ENCODE measurements at places on chromosomes 12 and 14.

DNA sequence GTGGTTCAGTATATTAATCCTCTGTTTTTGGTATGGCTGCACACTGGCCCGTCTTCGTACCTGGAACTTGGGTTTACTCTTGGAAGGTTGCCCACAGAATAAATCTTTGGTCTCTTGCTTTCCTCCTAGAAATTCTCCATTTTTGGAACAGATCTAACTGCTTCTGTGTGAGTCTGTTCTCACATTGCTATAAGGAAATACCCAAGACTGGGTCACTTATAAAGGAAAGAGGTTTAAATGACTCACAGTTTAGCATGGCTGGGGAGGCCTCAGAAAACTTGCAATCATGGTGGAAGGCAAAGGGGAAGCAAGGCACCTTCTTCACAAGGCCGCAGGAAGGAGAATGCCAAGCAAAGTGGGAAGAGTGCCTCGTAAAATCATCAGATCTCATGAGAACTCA is 407.8 kb upstream of the PDE3A start:
- no peak for DNase-seq

DNA sequence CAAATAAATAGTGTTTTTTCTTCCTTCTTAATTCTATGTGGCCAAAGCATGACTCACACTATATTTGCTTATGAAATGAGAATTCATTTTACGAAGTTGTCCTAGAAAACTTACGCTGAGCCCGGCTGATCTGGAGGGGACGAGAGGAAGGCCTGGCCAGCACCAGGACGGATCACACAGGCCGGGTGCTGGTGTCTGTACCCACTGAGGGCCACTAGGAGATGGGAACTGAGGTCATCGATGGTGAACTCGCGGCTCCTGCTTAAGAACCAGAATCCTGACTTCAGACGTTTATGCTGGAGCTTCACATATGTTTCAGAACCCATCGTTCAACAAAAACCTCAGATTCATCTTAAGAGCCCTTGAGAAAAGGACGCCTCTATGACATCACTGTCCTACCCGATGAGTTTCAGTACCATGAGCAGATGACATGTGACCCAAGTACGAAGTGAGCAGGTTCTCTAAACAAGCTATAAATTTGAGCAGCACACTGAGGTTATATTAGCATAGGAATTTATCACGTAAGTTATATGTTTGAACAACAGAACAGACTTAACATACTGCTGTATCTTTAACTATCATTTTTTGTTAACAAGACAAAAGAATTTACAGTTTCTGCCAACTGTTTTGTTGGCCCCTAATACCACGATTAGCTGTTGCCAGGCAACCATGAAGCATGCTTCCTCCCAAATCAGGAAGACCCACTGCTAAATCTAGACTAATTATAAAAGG is 111.9 kb downstream of the FOXN3 start:
- DNase-seq: no peak

DNA sequence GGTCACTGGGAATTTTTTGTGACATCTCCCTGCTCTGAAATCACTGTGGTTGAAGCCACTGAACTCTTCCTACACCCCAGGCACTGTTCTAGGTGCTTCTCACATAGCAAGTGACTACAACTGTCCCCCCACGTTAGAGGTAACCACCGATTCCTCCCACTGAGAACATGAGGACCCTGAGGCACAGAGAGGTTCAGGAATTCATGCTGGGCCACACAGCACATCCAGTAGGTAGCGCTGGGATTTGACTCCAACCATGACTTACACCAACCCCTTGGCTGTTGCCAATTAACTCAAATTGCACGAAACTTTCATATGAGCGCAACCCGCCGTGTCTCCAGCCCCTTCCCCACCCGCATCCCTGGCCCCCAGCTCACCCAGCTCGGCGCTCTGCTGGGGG is 105.2 kb downstream of the RFLNA start:
- DNase-seq: no peak

GRCh38 chr12:122672515-122672914 is 30.6 kb downstream of the HCAR2 start:
- DNase-seq: no peak

DNA sequence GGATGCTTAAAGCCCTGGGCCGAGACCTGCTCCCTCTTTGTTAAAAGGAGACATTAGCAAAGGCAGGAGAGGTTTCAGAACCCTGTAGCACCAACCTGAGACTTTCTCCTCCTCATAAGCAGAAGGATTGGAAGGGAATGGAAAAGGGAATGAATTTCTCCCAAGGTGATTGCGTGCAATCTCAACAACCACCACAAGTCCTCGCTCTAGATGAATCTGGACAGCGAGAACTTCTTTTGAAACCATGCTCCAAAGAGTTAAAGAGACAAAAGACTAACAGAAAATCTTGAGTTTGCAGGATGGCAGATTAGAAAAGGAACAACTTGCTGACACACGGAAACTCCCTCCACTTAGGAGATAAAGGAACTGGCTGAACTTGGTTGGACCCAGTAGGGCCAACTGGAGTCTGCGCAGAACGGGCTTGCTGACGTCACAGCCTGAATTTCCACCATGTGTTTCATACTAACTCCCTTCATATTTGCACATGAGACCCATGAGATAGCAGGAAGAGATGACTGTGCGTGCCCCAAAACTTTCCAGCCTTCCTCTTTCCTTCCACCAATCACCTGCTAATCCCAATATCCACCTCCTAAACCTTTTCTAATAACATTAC is 137.0 kb downstream of the PTPN11 start:
- no peak for DNase-seq

- DNase-seq: no peak
Observed at GRCh38 chr14:93055651-93056115, 60.0 kb downstream of the ITPK1 start.

DNA sequence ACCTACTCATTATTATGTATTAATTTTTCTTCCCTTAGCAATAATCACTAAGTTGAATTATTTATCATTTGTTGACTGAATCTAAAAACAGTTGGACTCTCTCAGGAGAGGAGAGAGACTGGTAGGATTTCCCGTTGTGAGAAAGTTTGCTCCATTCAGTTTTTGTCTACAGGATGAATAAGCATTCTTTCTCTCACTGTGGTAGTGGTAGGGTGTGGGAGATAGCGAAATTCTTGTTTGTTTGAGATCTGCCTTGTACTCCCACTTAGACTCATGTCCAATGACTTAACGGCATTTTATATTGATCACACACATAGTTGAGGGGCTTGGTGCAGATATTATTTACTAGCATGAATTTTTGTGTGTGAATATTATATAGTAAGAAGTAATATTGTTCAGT is 421.0 kb upstream of the PDE3A start:
- DNase-seq: no peak

- DNase-seq: no peak
Observed at GRCh38 chr14:75425446-75425845, 2.4 kb upstream of the JDP2 start.

GRCh38 chr14:92924247-92924646 is 1.3 kb downstream of the CHGA start:
- no peak for DNase-seq

GRCh38 chr14:102505775-102506625 is 3.6 kb downstream of the ANKRD9 start:
- no peak for DNase-seq

GRCh38 chr14:73025544-73025943 is 1.4 kb downstream of the ZFYVE1 start:
- DNase-seq: no peak

DNA sequence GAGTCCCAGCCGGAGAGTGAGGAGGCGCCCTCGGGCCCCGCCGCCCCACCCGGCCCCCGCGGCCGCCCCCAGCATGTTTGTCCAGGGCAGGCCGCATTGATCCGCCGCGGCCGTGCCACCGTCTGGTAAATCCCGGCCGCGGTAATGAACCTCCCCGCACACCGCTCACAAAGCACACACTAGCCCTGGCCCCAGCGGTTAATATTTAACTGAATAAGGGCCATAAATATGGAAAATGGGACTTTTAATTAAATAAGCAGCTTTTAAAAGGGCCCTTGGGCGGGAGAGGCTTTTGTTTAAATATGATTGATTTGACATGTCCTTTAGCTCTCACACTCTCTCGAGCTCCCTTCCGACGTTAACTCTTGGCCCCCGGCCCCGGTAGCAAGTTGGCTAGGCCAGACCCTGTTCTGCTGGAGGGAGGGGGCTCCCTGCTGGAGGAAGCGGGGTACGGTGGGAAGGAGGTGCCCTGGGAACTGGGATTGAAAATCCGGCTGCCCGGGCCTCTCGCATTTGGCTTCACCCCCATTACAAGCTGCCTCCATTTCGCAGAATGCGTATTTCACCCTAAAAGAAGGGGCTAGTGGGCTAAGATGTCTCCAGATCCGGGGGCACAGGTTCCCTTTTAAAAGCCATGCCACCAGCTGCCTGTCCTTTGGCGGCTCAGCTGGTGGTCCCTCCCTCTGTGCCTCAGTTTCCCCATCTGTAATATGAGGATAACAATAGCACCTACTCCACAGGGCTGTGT is 199.8 kb downstream of the RBM19 start:
- DNase-seq: no peak

GRCh38 chr12:93042684-93043083 is 113.6 kb upstream of the EEA1 start:
- DNase-seq: no peak

GRCh38 chr14:24427537-24428508 is 1.6 kb downstream of the CBLN3 start:
- DNase-seq: no peak

DNA sequence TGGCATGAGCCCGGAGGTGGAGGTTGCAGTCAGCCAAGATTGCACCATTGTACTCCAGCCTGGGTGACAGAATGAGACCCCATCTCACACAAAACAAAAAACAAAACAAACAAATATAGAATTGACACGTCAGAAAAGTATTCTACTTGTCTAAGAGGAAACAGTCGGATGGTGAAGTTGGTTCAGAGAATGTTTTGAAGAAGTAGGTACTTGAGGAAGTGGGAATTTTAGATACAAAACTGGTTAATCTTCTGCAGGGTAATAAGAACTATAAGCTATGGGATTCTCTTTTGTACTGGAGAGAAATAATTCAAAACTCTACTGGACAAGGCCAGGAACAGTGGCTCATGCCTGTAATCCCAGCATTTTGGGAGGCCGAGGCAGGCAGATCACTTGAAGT is 14.6 kb upstream of the TCTN1 start:
- DNase-seq: no peak

DNA sequence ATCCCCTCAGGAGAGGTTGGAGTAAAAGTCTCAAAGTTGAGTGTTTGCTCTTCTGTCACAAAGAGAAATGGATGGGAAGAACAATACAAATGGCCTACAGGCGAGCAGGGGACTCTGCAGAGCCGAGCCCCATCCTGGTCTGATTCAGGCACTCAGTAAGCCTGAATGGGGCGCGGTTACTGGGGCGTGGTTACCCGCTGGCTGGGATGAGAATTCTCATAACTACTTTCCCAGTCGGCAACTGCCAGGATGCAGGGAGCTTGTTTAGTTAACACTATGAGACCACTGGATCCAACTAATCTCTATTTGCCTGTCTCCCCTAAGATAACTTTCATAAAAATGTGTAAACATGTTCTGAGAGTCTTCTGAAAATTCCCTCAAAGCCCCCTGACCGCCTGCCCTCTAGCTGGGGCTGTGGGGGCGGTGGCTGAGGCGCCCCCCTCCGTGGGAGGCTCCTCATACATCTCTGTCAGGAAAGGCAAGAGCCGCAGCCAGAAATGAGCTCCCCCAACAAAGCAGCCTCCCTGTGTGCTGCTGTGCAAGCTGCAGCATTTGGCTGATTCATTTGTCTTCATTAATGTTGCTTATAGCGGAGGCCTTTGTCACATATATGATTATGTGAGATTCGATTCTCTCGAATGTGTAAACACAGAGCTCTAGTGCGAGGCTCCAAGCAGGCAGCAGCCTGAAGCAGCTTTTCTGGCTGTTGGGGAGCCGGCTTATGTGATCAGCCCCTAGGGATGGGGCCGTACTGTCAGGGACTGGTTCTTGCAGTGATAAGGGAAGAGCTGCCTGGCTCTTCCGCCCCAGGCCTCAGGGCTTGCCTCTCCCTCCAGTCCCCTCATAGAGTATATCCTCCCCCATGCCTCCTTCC is 126.1 kb upstream of the ARHGAP5 start:
- no peak for DNase-seq

GRCh38 chr14:87111741-87112140 is 881.2 kb downstream of the GALC start:
- no peak for DNase-seq

DNA sequence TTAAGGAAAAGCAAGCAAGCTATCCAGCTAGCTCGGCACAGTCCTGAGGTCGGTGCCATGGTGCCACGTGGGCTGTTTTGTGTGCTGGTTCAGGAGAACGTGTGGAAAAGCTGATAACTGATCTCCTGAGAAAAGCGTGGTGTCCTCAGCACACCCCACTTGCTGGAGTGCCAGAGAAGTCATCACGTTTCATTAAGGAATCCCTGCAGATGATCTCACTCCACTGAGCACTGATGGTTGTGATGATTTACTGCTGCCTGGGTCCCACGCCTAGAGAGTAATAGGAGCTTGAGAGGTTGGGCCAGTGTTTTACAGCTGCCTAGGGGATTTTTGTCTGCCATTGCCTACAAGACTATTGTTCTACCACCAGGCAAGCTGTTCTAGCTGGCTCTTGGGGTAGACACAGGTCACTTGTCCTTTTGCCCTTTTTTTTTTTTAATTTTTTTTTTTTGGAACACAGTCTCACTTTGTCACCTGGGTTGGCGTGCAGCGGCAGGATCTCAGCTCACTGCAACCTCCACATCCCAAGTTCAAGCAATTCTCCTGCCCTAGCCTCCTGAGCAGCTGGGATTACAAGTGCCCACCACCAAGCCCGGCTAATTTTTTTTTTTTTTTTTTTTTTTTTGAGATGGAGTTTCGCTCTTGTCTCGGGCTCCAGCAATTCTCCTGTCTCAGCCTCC is 42.3 kb upstream of the EVL start:
- DNase-seq: no peak

All from T-helper 17 cell (primary cell).